Naive B cell (primary cell): ENCODE measurements at places on chromosomes 1 and 21.
A peak's percentile ranks its signal among the peaks of the same experiment; 100 is the strongest.

GRCh38 chr1:119968601-119969000 is 72.3 kb upstream of the ADAM30 start:
- no peak for DNase-seq
- H3K4me1 ChIP-seq: peaks cover 11% of the 10 kb centered on the region
- no peak overlapping the region for H3K27ac ChIP-seq
- H3K4me3 ChIP-seq: no peak overlapping the region
- no peaks in the 10 kb centered on the region for H3K27me3 ChIP-seq

DNA sequence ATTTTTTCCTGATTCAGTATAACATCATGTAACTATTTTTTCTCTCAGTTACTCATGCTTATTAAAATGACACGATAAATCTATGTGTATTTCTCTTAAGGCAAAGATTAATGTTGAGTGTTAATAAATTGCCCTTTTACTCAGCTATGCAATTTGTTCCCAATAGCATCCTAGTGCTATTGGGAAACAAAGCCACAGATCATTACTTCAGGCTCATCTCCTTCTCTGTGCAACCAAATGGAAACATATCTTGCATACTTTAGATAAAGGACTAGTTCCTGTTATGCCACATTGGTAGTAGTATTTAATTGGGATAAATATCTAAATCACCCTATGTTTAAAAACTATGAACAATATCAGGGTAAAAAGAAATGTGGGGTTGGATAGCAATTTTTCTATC is 106.2 kb downstream of the PLPPR4 start:
- H3K27ac ChIP-seq: no peak overlapping the region
- no peaks in the 10 kb centered on the region for H3K27me3 ChIP-seq
- H3K4me1 ChIP-seq: no peaks in the 10 kb centered on the region
- H3K4me3 ChIP-seq: no peak overlapping the region

GRCh38 chr1:39540504-39541031 is 36.0 kb downstream of the PABPC4 start:
- H3K4me1 ChIP-seq: peaks cover 19% of the 10 kb centered on the region
- no peaks in the 10 kb centered on the region for H3K27me3 ChIP-seq
- H3K27ac ChIP-seq: peak overlapping the region; percentile 22
- peaks cover 22% of the 10 kb centered on the region for H3K36me3 ChIP-seq
- DNase-seq: no peak

- peak overlapping the region; percentile 70 for H3K4me3 ChIP-seq
- no peaks in the 10 kb centered on the region for H3K4me1 ChIP-seq
- H3K36me3 ChIP-seq: no peaks in the 10 kb centered on the region
- H3K27ac ChIP-seq: no peak overlapping the region
- no peak for DNase-seq
- H3K27me3 ChIP-seq: peaks cover 63% of the 10 kb centered on the region
Measured at GRCh38 chr1:76868154-76868882, 1.0 kb downstream of the ST6GALNAC5 start.

- DNase-seq: no peak
- H3K4me3 ChIP-seq: no peak overlapping the region
Measured at GRCh38 chr1:183783767-183784637, 20.9 kb upstream of the RGL1 start.

GRCh38 chr1:228210076-228210651 is 2.3 kb downstream of the OBSCN start:
- no peaks in the 10 kb centered on the region for H3K36me3 ChIP-seq
- H3K4me3 ChIP-seq: no peak overlapping the region
- H3K27me3 ChIP-seq: no peaks in the 10 kb centered on the region
- DNase-seq: no peak
- H3K27ac ChIP-seq: no peak overlapping the region

- H3K27ac ChIP-seq: no peak overlapping the region
- no peaks in the 10 kb centered on the region for H3K36me3 ChIP-seq
- H3K27me3 ChIP-seq: peaks cover 17% of the 10 kb centered on the region
- H3K4me1 ChIP-seq: no peaks in the 10 kb centered on the region
- H3K4me3 ChIP-seq: no peak overlapping the region
Measured at GRCh38 chr1:63101336-63101735, 221.0 kb upstream of the FOXD3 start.

DNA sequence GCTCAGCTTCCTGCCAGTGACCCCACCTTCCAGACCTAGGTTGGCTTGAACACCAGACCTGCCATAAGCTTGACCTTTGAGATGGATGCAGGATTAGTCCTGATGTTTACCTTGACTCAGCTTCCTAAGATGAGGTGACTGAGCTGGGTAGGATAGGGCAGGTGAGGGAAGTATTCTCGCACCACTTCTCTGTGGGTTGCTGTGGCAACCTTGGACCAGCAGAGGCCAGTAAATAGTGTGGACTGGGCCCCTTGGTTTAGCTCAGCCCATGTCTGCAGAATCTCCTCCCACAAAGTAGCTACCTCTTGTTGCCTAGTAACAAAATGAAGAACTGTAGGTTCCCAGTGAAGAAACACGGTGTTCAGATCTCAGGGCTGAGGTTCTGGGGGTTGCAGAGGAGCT is 8.4 kb downstream of the RPS6KA1 start:
- H3K27ac ChIP-seq: peak overlapping the region; percentile 82
- no peaks in the 10 kb centered on the region for H3K36me3 ChIP-seq
- H3K27me3 ChIP-seq: no peaks in the 10 kb centered on the region
- DNase-seq: peak; percentile 59

DNA sequence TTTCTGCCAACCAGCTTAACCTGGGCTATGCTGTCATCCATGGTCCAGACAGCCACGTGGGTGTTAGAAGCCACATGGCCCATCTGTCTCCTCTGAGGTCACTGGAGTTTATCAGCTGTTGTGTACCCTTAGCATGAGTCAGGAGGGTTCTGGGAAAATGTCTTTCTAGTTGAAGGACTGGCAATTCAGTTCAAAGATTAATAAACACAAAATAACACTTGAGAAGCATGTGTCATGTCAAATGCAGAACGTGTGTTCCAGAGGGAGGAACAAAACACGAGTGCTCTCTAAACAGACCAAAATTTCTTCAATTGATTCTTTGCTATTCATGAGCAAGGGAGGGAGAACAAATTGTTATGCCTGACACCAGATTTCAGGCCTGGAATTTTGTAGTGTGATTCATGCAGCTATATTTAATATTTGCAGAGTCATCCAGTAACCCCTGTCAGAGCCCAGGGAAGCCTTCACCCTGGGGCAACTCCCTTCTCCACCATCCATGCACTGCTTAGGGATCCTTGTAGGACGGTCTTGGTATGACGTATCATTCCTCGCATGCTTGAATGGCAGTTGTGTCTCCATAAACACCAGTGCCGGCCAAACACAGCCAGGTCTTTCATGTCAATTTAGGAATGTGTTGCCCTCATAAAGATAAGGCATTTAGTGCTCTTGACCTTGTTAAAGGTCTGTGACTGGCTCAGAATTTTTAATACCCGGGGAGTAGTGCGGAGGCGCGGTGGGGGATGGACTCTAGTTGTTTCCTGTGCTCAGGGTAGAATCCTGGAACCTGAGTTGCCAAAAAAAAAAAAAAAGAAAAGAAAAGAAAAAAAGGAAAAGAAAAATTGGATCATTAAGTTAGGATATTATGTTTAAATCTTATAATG is 27.7 kb upstream of the DYRK1A start:
- no peak overlapping the region for H3K4me3 ChIP-seq
- H3K36me3 ChIP-seq: peaks cover 8% of the 10 kb centered on the region
- DNase-seq: no peak
- H3K27me3 ChIP-seq: no peaks in the 10 kb centered on the region
- no peak overlapping the region for H3K27ac ChIP-seq
- H3K4me1 ChIP-seq: peaks cover 6% of the 10 kb centered on the region

DNA sequence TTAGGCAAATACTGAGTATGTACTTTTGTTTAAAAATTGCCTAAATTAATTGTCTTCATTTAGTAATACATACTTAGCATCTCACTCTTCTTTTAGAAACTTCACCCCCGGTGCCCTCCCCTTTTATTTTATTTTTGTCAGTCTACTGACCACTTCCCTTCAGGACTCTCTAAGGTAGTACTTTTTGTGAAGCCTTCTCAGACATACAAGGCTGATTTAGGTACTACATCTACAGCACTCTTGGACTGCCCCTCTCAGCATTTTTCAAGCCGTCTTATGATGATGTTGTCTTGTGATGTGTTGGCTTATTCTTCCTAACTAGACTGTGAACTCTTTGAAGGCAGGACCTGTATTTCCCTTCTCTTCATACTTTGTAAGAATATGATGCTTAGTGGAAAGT is 24.7 kb downstream of the RPS6KC1 start:
- no peak for DNase-seq
- no peak overlapping the region for H3K27ac ChIP-seq
- no peak overlapping the region for H3K4me3 ChIP-seq
- H3K36me3 ChIP-seq: peaks cover under 1% of the 10 kb centered on the region
- H3K27me3 ChIP-seq: no peaks in the 10 kb centered on the region
- H3K4me1 ChIP-seq: peaks cover 8% of the 10 kb centered on the region

DNA sequence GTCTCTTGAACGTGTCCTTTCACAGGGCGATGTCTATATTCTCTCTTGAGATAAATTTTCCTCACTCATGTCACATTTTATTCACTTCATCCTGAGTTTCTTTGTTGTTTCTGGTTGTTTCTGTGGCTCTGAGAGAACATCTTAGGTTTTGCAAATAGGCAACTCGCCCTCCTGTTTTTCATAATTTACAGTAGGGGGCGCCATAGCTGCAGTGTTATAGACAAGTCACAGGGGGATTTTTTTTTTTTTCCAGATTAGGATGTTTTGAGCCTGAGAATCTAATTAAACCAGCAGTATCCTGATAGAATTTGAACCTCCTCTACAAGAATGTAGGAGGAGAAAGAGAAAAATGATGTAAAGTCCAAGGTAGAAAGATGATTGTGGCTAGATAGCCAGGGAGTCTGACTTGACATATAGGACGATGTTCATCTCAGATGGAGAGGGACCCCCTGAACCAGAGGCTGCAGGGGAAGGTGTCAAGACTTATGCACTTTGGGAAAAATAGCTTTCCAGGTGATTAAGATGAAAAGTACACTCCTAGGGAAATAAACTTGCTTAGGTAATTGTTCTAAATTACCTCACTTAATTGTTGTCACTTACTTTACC is 76.3 kb downstream of the ZP4 start:
- H3K4me1 ChIP-seq: no peaks in the 10 kb centered on the region
- H3K27ac ChIP-seq: no peak overlapping the region
- no peak for DNase-seq

GRCh38 chr1:21277180-21277579 is 13.1 kb downstream of the ECE1 start:
- H3K36me3 ChIP-seq: peaks cover 4% of the 10 kb centered on the region
- H3K4me3 ChIP-seq: no peak overlapping the region

GRCh38 chr1:44646261-44647110 is 27.8 kb downstream of the TMEM53 start:
- H3K27ac ChIP-seq: no peak overlapping the region
- H3K4me3 ChIP-seq: no peak overlapping the region
- H3K4me1 ChIP-seq: peaks cover 6% of the 10 kb centered on the region
- DNase-seq: no peak
- H3K36me3 ChIP-seq: no peaks in the 10 kb centered on the region

DNA sequence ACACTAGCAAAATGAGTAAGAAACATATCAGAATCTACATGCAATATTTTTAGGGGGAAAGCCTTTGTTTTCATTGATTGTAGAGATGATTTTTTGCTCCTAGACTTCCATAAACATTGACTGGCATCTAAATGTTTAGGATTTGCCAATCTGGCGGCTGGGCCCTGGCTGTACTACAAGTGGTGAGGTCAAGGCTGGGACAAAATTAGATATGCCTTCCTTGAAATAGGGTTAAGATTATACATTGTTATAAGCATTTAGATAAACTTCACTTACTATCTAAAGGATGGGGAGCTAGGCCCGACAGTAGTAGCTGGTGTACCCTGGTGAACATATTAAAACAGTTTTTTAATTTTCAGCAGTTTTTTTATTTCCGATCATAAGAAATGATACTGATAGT is 5.2 kb downstream of the NFIA start:
- peaks cover 16% of the 10 kb centered on the region for H3K27me3 ChIP-seq
- no peak overlapping the region for H3K4me3 ChIP-seq
- no peaks in the 10 kb centered on the region for H3K36me3 ChIP-seq
- no peak for DNase-seq

- H3K4me1 ChIP-seq: no peaks in the 10 kb centered on the region
- DNase-seq: no peak
- no peak overlapping the region for H3K4me3 ChIP-seq
- H3K27me3 ChIP-seq: no peaks in the 10 kb centered on the region
Measured at GRCh38 chr1:218613105-218613504, 268.0 kb downstream of the TGFB2 start.

DNA sequence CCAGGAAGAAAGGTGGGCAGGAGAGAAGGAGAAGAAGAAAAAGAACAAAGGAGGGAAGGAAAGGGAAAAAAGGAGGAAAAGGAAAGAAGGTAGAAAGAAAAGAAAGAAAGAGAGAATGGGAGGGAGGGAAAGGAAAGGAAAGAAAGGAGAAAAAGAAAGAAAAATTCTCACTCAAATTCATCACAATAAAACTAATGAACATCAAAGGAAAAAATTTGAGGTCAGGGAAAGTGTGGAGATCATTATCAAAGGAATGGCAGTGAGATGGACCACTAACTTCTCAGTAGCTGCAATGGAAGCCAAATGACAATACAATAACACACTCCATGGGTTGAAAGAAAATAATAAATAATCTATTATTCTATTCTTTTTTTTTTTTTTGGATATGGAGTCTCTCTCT is 48.0 kb upstream of the JAK1 start:
- no peak overlapping the region for H3K4me3 ChIP-seq
- H3K4me1 ChIP-seq: peaks cover 18% of the 10 kb centered on the region
- DNase-seq: no peak
- peaks cover 7% of the 10 kb centered on the region for H3K36me3 ChIP-seq
- H3K27me3 ChIP-seq: no peaks in the 10 kb centered on the region
- no peak overlapping the region for H3K27ac ChIP-seq

GRCh38 chr21:25449950-25450349 is 157.3 kb downstream of the MRPL39 start:
- H3K27ac ChIP-seq: no peak overlapping the region
- H3K4me3 ChIP-seq: no peak overlapping the region

GRCh38 chr1:199311478-199312262 is 672.8 kb downstream of the PTPRC start:
- no peaks in the 10 kb centered on the region for H3K36me3 ChIP-seq
- no peak overlapping the region for H3K4me3 ChIP-seq
- DNase-seq: no peak
- H3K27ac ChIP-seq: no peak overlapping the region

GRCh38 chr1:170776777-170777176 is 112.8 kb downstream of the PRRX1 start:
- H3K27me3 ChIP-seq: peaks cover 6% of the 10 kb centered on the region
- no peaks in the 10 kb centered on the region for H3K4me1 ChIP-seq
- no peak for DNase-seq
- H3K27ac ChIP-seq: no peak overlapping the region
- no peak overlapping the region for H3K4me3 ChIP-seq
- H3K36me3 ChIP-seq: peaks cover 4% of the 10 kb centered on the region

- no peaks in the 10 kb centered on the region for H3K36me3 ChIP-seq
- no peaks in the 10 kb centered on the region for H3K27me3 ChIP-seq
- H3K27ac ChIP-seq: no peak overlapping the region
- H3K4me3 ChIP-seq: no peak overlapping the region
- H3K4me1 ChIP-seq: peaks cover 58% of the 10 kb centered on the region
Measured at GRCh38 chr1:157838966-157839365, 2.6 kb downstream of the CD5L start.

GRCh38 chr21:25942135-25942534 is 207.4 kb downstream of the GABPA start:
- H3K27ac ChIP-seq: no peak overlapping the region
- no peaks in the 10 kb centered on the region for H3K27me3 ChIP-seq
- no peaks in the 10 kb centered on the region for H3K4me1 ChIP-seq
- no peak for DNase-seq
- no peak overlapping the region for H3K4me3 ChIP-seq
